ENCODE measurements at places on chromosomes 4 and X. TPM values are rescaled to one million over a fixed set of nuclear protein-coding genes. Genes with fewer than 3 reads are reported as not detected.

TMPRSS11D gene
- total RNA-seq = not detected

GAGE13 gene
- not detected for total RNA-seq

TRAPPC11 gene
- total RNA-seq = 20.0 TPM

JCHAIN gene
- total RNA-seq = 1.1 TPM

IDH3G gene
- 96.1 TPM for total RNA-seq

ADAM29 gene
- not detected for total RNA-seq

RGN gene
- total RNA-seq = 5.6 TPM

LEF1 gene
- not detected for total RNA-seq

TMEM144 gene
- 3.1 TPM for total RNA-seq

GABRQ gene
- total RNA-seq = not detected

ARR3 gene
- total RNA-seq = not detected

TCEAL3 gene
- total RNA-seq = 27.8 TPM

TMSB15C gene
- 0.35 TPM for total RNA-seq

GABRG1 gene
- not detected for total RNA-seq

SMARCAD1 gene
- total RNA-seq = 14.5 TPM

TMEM271 gene
- not detected for total RNA-seq

RAB40A gene
- total RNA-seq = not detected

GC gene
- not detected for total RNA-seq

BMX gene
- 0.53 TPM for total RNA-seq

TEX13C gene
- total RNA-seq = not detected

TAF9B gene
- 12.9 TPM for total RNA-seq

USP17L5 gene
- total RNA-seq = not detected

KLHL13 gene
- 48.4 TPM for total RNA-seq

MGARP gene
- 4.9 TPM for total RNA-seq

FAM156B gene
- total RNA-seq = 8.3 TPM

AVPR2 gene
- total RNA-seq = 0.12 TPM

PHKA1 gene
- total RNA-seq = 2.3 TPM

USP17L10 gene
- not detected for total RNA-seq

All from smooth muscle cell of the coronary artery (primary cell).